ENCODE measurements at places on chromosomes 11 and 22.

DNA sequence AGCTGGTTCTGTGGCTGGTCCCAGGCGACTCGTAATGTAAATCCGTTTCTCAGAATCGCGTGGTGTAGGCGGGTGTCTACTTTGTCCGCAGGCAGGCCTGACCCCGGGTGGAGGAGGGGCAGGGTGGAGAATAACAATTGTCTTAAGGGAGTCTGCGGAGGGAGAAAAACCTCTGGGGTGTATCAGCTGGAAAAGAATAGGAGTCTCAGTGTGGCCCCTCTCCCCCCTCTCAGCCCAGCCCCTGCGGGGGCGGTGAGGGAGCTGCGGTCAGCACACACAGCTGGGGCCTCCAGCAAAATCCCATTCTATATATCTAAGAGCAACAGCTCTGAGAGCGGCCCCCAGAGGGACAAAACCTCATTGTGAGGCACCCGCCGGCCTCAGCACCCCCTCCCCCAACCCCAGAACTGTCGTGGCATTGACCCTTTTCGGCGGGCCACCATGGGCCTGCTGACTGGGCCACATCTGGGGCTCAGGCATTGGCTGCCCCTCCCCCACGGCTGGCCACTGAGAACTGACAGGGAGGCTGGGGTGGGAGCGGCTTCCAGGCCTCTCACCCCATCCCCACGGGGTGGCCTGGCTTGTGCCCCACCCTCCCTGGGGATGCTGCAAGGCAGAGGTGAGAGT lies 2.7 kb upstream of the MYRF start:
- no peak for DNase-seq

DNA sequence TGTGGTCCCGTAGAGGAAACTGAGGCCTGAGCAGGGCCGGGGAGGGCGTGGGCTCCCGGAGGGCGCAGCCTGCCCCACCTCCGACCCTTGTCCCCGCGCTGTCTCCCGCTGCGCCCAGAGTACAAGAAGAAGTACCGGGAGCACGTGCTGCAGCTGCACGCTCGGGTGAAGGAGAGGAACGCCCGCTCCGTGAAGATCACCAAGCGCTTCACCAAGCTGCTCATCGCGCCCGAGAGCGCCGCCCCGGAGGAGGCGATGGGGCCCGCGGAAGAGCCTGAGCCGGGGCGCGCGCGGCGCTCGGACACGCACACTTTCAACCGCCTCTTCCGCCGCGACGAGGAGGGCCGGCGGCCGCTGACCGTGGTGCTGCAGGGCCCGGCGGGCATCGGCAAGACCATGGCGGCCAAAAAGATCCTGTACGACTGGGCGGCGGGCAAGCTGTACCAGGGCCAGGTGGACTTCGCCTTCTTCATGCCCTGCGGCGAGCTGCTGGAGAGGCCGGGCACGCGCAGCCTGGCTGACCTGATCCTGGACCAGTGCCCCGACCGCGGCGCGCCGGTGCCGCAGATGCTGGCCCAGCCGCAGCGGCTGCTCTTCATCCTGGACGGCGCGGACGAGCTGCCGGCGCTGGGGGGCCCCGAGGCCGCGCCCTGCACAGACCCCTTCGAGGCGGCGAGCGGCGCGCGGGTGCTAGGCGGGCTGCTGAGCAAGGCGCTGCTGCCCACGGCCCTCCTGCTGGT lies 1.9 kb downstream of the NLRP6 start:
- no peak for DNase-seq

DNA sequence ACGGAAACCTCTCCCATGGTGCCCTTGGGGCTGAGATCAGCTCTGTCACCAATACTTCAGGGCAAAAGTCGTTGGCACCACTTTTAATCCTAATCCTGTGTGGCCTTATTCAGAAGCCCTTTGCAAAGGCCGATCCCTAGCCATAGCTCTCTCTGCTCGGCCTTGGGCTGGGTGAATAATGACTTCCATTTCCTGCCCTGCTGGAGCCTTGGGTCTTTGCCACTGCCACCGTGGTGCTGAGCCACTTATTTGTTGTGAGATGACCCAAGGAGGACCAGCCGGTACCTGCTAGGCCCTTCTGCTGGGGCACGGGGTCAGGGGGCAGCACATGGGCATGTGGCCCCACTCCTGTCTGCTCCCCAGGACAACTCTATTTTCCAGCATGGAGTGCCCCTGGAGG lies 188.2 kb downstream of the ST3GAL4 start:
- no peak for DNase-seq

GRCh38 chr11:79062814-79063762 lies 377.7 kb downstream of the TENM4 start:
- DNase-seq, result no peak

DNA sequence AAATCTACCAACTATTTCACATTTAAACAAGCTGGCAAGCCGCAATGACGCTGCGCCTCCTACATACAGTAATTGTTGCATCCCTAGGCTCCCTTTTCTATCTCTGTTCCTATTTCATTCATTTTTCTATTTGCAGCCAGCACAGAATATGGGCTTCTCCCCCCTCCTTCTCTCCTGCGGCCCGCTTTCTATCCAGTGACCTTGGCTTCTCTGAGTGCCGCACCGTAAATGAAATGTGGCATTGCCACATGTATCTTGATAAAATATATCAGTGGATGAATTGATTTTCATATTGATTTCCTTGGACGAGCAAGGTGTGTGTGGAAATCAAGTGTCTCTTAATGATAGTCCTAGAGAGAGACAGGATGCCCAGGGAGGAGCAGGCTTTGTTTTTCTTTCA lies 70.2 kb downstream of the ZBTB16 start:
- no peak for DNase-seq

GRCh38 chr11:19453651-19454257 lies 213.0 kb upstream of the E2F8 start:
- no peak for DNase-seq

DNA sequence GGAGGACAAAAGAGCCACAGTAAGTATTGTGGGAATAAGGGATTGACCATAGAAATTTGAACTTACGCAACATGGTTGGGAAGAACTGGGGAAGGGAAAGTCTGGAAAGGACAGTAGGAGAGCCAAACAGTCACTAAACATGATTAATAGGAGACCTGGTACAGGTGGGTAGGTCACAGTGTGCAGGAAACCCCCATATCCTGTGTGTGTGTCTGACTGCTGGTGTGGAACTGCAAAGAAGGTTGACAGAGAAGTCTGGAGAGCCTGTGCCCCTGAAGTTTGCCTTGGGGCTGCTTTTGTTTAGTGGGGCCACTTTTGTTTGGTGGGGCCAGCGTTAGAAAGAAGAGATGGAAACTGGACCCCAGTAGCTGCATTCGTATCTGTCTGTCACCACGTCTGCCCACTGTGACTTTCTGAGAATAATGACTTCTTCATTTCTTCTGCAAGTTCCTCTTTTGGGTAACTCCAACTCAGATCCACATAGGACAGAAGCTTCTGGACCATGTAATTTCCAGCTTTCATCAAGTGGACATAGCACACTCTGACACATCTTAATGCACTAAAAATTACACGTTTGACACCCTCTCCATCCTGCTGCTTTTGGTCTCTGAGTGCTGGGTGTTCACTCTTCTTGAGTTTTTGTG lies 126.8 kb upstream of the RAG2 start:
- no peak for DNase-seq

GRCh38 chr11:61125310-61125684 lies 23.0 kb downstream of the CD5 start:
- DNase-seq, result no peak

Measured in stimulated activated CD4-positive, alpha-beta T cell treated with anti-CD3 and anti-CD28 coated beads, TNF-alpha, amount 100 ng/mL, for 48 hours (primary cell).